IMR-90 (cell line): ENCODE measurements at places on chromosomes 13 and 19. TPM values are rescaled to one million over a fixed set of nuclear protein-coding genes. Genes with fewer than 3 reads are reported as not detected.

GRCh38 chr13:83716121-83716520 lies 166.2 kb downstream of the SLITRK1 start:
- no peak for DNase-seq

KCNC3 gene
- polyA plus RNA-seq, result 0.07 and 0.13 TPM in 2 replicates

ZNF534 gene
- polyA plus RNA-seq, result not detected in 2 replicates

ZNF99 gene
- polyA plus RNA-seq, result not detected in 2 replicates

SLC10A2 gene
- polyA plus RNA-seq, result not detected in 2 replicates
